ENCODE measurements at places on chromosomes 5 and 9. TPM values are rescaled to one million over a fixed set of nuclear protein-coding genes. Genes with fewer than 3 reads are reported as not detected.
A peak's percentile ranks its signal among the peaks of the same experiment; 100 is the strongest.

The PCDHGA7 gene
- total RNA-seq = 3.3 TPM

The SCGB3A2 gene
- not detected for total RNA-seq

The IFNE gene
- 1.8 TPM for total RNA-seq

The RORB gene
- total RNA-seq = under 0.01 TPM

The TMEM215 gene
- not detected for total RNA-seq

The CD180 gene
- total RNA-seq = not detected

The PCDHA1 gene
- not detected for total RNA-seq

The GADD45G gene
- not detected for total RNA-seq

DNA sequence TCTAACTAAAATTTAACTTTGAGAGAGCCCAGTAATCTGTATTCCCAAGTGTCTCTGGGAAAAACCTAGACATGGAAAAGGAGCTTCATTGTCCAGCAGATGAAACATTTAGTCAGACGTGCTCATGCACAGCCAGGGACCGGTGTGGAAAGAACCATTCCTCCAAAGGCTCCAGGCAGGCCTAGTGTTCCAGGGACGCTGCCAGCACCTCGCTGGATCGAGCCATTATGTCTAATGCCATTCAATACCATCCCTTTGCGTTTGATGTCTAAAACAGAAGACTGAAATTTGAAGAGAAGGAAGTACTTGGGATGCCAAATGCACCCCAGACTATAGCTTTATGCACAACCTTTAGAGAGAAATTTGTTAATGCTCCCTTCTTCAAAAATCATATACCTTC is 1.4 kb upstream of the CHSY3 start:
- no peaks in the 10 kb centered on the region for H3K36me3 ChIP-seq
- H3K4me3 ChIP-seq = no peak overlapping the region

DNA sequence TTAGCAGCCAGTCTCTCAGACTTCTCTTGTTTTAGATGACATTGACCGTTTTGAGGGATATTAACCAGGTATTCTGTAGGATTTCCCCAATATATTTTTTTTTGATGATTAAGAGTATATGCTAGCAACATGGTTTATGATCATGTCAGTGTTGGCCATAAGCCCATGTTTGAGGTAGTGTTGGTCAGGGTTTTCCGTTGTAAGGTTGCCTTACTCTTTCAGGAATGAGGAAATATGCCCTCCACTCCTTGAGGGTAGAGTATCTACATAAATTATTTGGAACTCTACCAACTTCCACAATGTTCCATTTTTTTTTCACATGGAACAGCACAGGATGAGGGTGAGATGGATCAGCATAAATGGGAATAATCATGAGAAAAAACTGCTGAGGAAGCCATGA is 188.4 kb upstream of the PRDM9 start:
- H3K4me1 ChIP-seq = no peaks in the 10 kb centered on the region
- no peak overlapping the region for H3K27ac ChIP-seq
- no peak overlapping the region for H3K4me3 ChIP-seq
- no peak for DNase-seq
- H3K27me3 ChIP-seq = no peaks in the 10 kb centered on the region

- H3K4me3 ChIP-seq = no peak overlapping the region
- no peak for DNase-seq
- peaks cover 35% of the 10 kb centered on the region for H3K4me1 ChIP-seq
- H3K36me3 ChIP-seq = no peaks in the 10 kb centered on the region
- H3K27me3 ChIP-seq = no peaks in the 10 kb centered on the region
Observed at GRCh38 chr9:129566563-129567266, 54.2 kb downstream of the C9orf50 start.

DNA sequence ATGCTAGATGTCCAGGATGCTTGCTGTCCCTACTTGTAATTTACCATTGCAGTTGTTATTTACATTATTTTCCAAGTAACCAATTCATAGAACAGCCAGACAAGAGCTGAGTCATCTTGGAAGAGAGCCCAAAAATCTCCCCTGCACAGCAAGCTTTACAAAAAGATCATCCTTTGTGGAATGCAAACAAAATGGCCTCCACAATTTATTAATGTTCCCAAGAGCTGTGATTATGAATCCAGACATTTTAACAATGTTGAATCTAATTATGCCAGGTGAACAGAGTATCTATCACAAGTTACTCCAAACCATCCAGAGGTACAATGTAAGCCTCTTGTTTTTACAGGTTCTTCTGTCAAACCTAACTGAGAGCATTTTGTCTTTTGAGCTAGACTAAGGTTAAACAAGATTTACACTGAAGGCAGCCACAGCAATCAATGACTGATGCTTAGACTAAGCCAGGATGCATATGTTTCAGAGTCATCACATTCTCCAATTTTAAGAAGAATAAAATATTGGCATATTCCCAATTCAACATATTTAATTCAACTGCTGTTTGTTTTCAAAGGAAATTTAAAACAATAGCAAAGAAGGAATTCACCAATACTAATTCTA is 95.3 kb upstream of the SLC12A2 start:
- no peaks in the 10 kb centered on the region for H3K36me3 ChIP-seq
- H3K4me3 ChIP-seq = no peak overlapping the region
- peak overlapping the region; percentile 35 for H3K27ac ChIP-seq
- DNase-seq = peak; percentile 96
- no peaks in the 10 kb centered on the region for H3K27me3 ChIP-seq

DNA sequence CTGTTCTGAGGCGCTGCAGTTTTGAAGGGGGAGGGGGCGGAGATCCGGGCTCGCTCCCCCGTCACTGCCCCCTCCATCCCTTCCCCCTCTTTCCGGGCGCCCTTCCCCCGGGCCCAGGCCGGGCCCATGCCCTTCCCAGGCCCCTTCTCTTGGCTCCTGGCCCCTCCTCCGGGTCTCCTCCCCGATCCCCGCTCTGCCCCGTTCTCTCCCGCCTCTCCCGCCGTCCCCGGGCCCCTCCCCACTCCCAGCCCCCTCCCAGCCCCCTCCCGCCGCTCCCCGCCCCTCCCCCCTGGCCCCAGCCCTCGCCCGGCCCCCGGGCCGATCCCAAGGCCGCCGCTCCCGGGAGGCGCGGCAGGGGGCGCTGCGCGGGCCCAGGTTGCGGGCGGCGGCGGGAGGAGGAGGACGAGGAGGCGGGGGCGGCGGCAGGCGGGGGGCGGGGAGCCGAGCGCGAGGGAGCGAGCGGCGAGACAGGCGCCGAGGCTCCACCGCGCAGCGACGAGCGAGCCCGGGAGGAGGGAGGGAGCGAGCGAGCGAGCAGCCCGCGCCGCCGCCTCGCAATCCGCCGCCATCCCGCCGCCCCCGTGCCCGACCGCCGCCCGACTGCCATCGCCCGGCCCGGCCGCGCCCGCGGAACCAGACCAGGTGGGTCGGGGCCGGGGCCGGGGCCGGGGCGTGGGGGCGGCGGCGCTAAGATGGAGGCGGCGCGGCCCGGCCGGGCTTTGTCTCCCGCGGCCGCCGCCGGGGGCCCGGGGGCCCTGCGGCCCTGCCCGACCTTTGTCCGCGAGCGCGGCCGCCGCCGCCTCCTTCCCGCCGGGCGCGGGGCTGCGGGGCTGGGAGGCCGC is at the start of gene PRRC2B:
Gene PRRC2B, plus strand, starts transcription at position 465 of the 842 bp plus-strand sequence. CDS start 36,059 bp downstream, outside the sequence.
- peak within 1 kb of the TSS; percentile 83 for H3K4me3 ChIP-seq
- H3K4me1 ChIP-seq = peaks cover 17% of the 10 kb centered on the region
- H3K36me3 ChIP-seq = peaks cover 4% of the 10 kb centered on the region
- DNase-seq = peak; percentile 62
- H3K27ac ChIP-seq = peak within 1 kb of the TSS; percentile 60

DNA sequence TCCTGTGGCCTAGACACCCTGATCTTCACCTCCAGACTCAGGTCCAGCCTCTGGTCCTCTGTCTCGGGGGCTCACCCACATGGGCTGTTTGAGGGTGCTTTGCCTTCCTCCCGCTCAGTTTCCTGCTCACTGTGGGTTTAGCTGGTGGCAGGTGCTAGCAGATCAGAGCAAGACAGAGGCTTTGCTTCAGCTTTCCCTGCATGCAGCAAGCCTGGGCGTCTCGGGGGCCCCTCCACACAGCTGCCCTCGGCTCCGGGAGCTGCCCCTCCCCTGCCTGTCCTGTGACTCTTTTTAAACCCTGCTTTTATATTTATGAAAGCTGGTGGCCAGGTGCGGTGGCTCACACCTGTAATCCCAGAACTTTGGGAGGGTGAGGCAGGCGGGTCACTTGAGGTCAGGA is 14.6 kb downstream of the MRPL36 start:
- no peaks in the 10 kb centered on the region for H3K27me3 ChIP-seq
- no peak for DNase-seq
- peaks cover 2% of the 10 kb centered on the region for H3K4me1 ChIP-seq
- H3K36me3 ChIP-seq = no peaks in the 10 kb centered on the region
- no peak overlapping the region for H3K4me3 ChIP-seq

GRCh38 chr5:141779503-141779973 is 97.5 kb upstream of the ARAP3 start:
- no peak overlapping the region for H3K4me3 ChIP-seq
- no peak overlapping the region for H3K27ac ChIP-seq
- no peaks in the 10 kb centered on the region for H3K4me1 ChIP-seq
- peak; percentile 44 for DNase-seq
- H3K36me3 ChIP-seq = no peaks in the 10 kb centered on the region
- H3K27me3 ChIP-seq = peaks cover 33% of the 10 kb centered on the region

GRCh38 chr5:126694403-126694802 is 82.5 kb upstream of the LMNB1 start:
- H3K27me3 ChIP-seq = no peaks in the 10 kb centered on the region
- no peak overlapping the region for H3K4me3 ChIP-seq
- H3K36me3 ChIP-seq = no peaks in the 10 kb centered on the region

DNA sequence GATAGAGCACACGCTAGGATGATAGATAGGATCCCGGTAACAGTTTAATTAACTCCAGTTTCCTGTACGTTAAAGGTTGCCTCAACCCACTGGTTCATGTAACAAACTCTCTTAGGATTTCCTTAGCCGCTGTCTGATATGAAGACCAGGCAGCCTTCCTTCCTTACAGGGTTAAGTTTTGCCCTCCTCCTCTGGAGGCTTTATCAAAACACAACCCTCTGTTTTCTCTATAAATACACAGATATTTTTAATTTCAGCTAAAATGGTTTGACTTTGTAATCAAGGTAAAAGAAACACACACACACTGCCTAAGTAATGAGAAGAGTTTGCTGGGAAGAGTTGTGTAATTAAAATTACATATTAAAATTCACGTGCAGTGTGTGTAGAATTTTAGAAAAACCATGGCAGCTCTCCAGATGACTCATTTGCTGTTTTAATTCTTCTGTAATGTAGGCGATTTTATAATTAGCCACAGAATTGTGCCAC is 369.8 kb downstream of the CSNK1G3 start:
- H3K4me1 ChIP-seq = peaks cover 3% of the 10 kb centered on the region
- no peaks in the 10 kb centered on the region for H3K27me3 ChIP-seq
- no peaks in the 10 kb centered on the region for H3K36me3 ChIP-seq
- no peak overlapping the region for H3K27ac ChIP-seq
- DNase-seq = peak; percentile 34

DNA sequence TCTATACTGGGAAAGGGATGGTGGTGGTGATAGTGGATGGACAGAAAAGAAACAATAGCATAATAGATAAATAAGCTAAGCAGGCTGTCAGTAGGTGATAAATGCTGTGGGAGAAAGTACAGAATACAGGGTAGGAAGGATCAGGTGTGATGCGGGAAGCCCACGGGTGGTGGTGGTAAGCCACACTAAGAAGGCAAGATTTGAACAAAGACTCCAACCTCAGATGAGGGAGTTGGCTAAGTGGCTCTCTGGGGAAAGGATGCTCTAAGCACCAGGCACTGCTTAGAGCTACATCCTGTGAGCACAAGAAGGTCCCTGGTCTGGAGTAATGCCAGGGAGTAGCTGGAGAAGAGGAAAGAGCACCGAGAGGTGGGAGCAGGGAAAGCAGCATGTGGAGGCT is 151.6 kb upstream of the KLF9 start:
- H3K36me3 ChIP-seq = no peaks in the 10 kb centered on the region
- H3K27ac ChIP-seq = no peak overlapping the region
- no peak for DNase-seq
- H3K4me3 ChIP-seq = no peak overlapping the region
- no peaks in the 10 kb centered on the region for H3K27me3 ChIP-seq

DNA sequence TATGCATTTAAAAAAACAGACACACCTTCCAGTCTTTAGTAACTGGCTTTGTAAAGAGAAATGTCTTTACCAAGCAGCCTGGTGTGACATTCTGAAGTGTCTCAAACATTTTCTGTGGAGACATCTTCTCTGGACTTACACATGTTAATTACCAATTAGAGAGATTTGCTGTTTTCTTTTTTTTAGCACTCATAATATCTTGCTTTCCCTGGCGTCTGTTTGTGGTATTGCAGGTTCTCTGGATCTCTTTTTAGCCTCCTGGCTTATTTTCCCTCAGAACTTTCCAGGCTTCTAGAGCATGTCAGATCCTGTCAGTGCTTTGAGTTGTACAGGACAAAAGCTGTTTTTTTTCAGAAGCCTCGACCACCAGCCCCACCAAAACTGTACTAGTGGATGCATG is 92.5 kb downstream of the MSX2 start:
- no peaks in the 10 kb centered on the region for H3K4me1 ChIP-seq
- no peak overlapping the region for H3K4me3 ChIP-seq
- H3K27ac ChIP-seq = no peak overlapping the region
- H3K36me3 ChIP-seq = no peaks in the 10 kb centered on the region

- H3K27me3 ChIP-seq = no peaks in the 10 kb centered on the region
- H3K4me3 ChIP-seq = no peak overlapping the region
- H3K36me3 ChIP-seq = no peaks in the 10 kb centered on the region
Observed at GRCh38 chr9:130143279-130143893, 28.8 kb upstream of the NCS1 start.

GRCh38 chr9:14652729-14653377 is 40.4 kb downstream of the ZDHHC21 start:
- H3K27me3 ChIP-seq = no peaks in the 10 kb centered on the region
- no peak overlapping the region for H3K4me3 ChIP-seq
- H3K36me3 ChIP-seq = no peaks in the 10 kb centered on the region
- peak; percentile 24 for DNase-seq

- no peak overlapping the region for H3K27ac ChIP-seq
- H3K36me3 ChIP-seq = no peaks in the 10 kb centered on the region
- H3K4me1 ChIP-seq = no peaks in the 10 kb centered on the region
Observed at GRCh38 chr5:178256746-178257145, 24.1 kb upstream of the PHYKPL start.

- H3K27ac ChIP-seq = no peak overlapping the region
- H3K36me3 ChIP-seq = no peaks in the 10 kb centered on the region
- no peak overlapping the region for H3K4me3 ChIP-seq
- no peak for DNase-seq
Observed at GRCh38 chr9:128053560-128053959, 13.6 kb downstream of the NAIF1 start.

DNA sequence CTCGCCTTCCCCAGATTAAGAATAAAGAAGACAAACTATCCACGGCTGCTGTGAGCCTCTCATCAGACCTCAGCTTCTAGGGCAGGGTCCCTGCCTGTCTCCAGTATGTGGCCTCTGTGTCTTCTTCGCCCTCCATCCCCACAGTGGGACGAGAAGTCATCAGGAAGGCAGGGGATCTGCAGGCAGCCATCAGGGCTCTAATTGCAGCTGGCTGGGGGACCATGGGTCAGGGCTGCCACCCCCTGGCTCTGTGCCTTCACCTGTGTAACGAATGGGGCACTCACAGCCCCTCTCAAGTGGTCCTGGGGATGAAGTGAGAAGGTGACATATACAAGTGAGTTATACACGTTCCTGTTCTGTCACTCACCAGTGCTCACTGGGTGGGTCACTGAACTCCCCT is 139.8 kb downstream of the KCNIP1 start:
- no peaks in the 10 kb centered on the region for H3K36me3 ChIP-seq
- no peak overlapping the region for H3K4me3 ChIP-seq
- H3K4me1 ChIP-seq = no peaks in the 10 kb centered on the region
- H3K27ac ChIP-seq = no peak overlapping the region

Measured in IMR-90 (cell line).